Breast epithelium (tissue), 4 donors: ENCODE measurements at places on chromosomes 12 and 14.

- no peak for DNase-seq
- H3K36me3 ChIP-seq, result no peaks in the 10 kb centered on the region
- no peaks in the 10 kb centered on the region for H3K27me3 ChIP-seq
- no peak overlapping the region for H3K27ac ChIP-seq
Measured at GRCh38 chr12:116179384-116179783, 98.1 kb downstream of the MED13L start.

DNA sequence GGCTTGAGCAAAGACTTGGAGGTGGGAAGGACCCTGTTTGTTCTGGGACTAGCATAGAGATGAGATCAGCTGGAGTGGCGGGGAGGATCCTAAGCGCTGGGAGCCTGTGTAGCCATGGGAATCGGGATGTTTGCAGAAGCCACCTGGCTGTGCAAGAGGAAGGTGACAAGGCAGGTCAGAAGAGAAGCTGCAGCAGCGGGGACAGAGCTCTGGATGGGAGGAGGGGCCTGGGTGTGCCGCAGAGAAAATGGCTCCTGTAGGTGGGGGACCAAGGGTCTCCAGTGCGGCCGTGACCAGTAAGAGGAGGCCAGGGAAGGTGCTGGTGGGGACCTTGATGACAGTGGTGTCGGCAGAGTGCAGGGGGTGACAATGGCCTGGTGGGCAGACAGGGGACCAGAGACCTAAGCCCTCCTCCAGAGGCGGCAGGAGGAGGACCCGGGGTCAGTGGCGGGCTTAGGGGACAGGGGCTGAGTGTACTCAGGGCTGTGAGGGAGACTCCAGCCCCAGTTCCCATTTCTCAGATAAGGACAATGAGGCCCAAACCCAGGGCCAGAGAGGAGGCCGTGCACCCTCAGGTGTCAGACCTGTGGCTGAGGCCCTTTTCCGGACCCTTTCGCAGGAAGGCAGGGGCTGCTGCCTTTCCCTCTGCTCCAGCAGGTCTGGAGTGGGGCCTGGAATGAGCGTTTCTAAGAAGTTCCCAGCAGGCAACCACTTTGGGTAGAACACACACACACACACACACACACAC is 206.6 kb upstream of the RTL1 start:
- no peak overlapping the region for H3K27ac ChIP-seq
- H3K36me3 ChIP-seq, result no peaks in the 10 kb centered on the region
- H3K27me3 ChIP-seq, result no peaks in the 10 kb centered on the region
- no peak overlapping the region for H3K4me3 ChIP-seq

DNA sequence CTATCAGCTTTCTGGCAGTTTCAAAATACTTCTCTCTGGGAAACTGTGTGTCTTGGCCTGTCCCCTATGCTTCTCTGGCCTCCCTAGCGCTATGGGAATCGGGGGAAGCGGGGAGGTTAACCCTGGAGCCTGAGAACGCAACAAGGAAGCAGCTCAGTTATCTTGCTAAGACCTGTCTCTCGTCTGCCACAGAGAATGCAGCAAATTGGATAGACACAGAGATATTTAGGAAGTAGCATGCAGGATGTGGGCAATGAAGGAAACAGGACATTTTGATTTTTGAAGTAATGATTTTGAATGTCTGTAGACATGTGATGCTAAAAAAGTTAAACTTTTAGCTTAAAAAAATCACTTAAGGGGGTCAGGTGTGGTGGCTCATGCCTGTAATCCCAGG is 6.6 kb upstream of the CALCOCO1 start:
- H3K4me3 ChIP-seq, result no peak overlapping the region
- no peak overlapping the region for H3K27ac ChIP-seq
- no peaks in the 10 kb centered on the region for H3K36me3 ChIP-seq

DNA sequence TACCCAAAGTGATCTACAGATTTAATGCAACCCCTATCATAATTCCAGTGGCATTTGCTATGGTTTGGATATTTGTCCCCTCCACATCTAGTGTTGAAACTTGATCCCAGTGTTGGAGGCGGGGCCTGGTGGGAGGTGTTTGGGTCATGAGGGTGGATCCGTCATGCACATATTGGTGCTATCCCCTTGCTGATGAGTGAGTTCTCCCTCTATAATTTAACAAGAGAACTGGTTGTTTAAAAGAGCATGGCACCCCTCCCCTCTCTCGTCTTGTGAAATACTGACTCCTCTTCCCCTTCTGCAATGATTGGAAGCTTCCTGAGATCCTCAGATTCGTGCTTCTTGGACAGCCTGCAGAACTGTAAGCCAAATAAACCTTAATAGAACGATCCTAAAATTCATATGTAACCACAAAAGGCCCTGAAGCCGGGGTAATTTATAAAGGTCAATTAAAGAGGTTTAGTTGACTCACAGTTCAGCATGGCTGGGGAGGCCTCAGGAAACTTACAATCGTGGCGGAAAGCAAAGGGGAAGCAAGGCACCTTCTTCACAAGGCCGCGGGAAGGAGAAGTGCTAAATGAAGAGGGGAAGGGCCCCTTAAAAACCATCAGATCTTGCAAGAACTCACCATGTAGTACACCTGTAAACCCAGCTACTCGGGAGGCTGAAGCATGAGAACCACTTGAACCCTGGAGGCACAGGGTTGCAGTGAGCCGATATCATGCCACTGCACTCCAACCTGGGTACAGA is 41.2 kb downstream of the SLC39A9 start:
- DNase-seq, result no peak
- H3K4me3 ChIP-seq, result no peak overlapping the region
- no peak overlapping the region for H3K27ac ChIP-seq
- no peaks in the 10 kb centered on the region for H3K36me3 ChIP-seq
- no peaks in the 10 kb centered on the region for H3K4me1 ChIP-seq

DNA sequence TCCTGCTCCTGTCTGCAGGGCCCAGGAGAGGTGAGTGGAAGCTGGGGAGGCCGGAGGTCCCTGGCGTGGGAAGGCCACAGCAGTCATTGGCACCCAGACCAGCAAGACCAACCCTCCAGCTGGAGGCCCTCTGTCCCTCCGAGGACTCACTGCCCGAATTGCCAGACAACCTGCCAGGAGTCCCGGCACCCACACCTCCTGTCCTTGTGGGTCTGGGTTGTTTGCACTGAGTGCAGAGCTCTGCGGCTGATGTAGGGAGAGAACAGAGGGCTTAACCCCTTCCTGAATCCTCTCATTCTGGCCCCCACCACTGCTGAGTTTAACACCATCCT is 204.9 kb downstream of the KIF26A start:
- no peaks in the 10 kb centered on the region for H3K4me1 ChIP-seq
- no peaks in the 10 kb centered on the region for H3K36me3 ChIP-seq
- no peak overlapping the region for H3K4me3 ChIP-seq

DNA sequence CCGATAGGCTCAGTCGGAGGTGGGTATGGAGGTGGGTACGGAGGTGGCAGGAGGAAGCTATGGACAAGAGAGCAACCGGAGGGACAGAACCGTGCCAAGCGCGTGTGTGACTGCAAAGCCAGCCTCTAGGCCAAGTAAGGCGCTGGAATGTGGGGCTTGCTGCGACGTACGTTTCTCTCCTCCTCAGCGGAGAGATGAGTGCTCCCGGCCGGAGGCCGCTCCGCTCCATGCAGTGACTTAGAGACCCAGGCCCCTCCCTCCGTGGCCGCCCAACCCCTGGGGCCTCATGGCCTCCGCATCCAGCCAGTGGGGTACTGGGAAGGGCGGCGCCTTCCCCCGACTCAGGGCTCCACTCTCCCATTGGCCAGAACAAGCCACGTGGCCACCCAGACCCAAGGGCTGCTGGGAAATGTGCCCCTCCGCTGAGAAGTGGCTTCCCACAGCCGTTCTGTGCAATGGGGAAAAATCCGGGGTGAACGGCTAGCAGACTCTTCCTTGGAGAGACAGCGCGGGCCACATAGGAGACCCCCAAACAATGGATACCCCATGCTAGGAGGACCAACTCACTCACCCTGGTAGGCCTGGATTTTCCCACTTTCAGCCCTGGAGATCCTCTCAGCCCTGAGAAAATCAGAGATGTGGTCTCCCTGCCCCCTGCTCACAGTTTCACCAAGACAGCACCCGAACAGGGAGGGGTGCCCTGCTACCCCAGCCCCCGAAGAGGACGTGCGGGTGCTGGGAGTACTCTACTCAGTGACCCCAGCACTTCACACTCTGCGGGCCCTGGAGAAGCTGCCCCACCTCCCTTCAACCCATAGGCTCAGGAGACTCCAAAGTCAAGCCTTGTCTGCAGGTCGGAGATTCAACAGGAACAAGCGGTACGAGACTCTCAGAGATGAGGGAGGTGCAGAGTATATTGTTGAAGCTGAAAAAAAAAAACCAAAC is 66.7 kb downstream of the RIMBP2 start:
- no peaks in the 10 kb centered on the region for H3K36me3 ChIP-seq
- no peak overlapping the region for H3K27ac ChIP-seq
- H3K4me1 ChIP-seq, result no peaks in the 10 kb centered on the region
- DNase-seq, result no peak
- H3K4me3 ChIP-seq, result no peak overlapping the region
- no peaks in the 10 kb centered on the region for H3K27me3 ChIP-seq
